Activated CD8-positive, alpha-beta memory T cell treated with anti-CD3 and anti-CD28 coated beads for 4 hours (primary cell): ENCODE measurements at places on chromosomes 16 and 17.

DNA sequence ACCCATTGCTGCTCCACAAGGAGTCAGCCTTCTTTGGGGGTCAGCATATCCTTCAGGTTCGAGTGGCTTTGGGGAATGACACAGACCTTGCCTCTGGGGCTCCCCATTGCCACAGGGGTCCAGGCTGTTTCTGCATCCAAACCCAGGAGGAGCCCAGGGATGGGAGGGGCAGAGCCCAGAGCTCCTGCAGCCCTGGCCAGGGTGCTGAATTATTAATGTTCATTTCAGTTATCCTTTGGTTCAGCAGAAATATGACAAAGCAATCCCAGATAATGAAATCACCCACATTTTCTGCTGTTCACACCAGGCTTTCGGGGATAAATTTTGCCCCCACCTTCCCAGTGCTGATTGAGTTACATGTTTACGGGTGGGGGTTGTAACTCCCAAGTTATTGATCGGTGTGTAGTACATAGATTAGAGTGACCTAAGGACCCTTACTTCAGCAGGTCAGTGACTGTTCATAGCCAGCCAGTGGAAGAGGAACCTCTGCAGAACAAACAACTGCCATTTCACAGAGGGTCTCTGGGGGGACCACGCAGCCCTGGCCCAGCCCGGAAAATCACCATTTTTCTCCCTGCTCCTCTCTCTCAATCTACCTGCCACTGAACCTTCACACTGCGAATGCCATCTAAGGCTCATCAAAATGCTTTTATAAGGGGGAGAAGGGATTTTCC lies 240.3 kb upstream of the N4BP1 start:
- no peak for DNase-seq

DNA sequence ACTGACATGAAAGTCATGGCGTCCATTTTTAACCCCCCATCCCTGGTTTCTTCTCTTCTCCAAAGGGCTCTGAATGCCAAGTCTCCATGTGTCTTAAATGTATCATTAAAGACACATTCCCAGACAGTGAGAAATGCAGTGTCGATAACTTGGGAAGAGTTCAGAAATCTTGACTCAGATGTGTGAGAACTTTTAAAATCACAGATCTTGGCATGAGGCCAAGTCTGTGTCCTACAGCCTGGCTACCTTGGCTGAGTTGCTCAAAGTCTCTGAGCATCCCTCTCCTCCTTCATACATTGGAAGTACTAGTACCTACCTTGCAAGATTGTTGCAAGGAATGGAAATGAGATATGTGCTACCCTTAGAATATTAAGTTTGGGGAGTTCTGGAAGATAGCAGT lies 1046.5 kb upstream of the RBFOX1 start:
- no peak for DNase-seq

DNA sequence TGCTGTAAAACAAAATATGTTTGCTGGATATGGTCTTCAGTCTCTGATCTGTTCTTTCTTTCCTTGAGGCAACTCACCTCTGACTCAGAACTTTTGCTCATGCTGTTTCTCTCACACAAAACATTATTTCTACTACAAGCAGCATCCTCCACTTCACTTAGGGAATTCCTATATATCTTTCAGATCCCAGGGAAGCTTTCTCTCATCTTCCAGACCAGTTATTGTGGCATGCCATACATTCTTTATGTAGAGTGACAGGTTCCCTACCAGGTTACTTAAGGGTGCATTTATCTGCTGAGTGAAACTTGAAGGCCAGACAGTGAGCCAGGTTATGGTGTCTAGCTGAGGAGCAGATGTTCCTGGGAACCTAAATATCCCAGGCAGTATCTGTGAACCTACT lies 1226.0 kb downstream of the CDH8 start:
- DNase-seq = no peak

DNA sequence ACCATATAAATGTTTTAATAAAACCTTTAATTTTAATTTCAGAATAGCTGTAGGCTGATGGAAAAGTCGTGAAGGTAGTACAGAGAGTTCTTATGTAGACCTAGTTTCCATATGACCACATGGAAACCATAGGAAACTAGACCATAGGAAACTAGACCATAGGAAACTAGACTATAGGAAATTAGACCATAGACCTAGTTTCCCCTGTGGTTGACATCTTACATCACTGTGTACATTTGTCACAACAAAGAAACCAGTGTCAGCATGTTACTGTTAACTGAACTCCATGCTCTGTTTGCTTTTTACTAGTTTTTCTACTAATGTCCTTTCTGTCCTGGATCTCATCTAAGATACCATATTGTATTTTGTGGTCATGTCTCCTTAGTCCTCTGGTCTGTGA lies 14.6 kb downstream of the NUDT7 start:
- no peak for DNase-seq

DNA sequence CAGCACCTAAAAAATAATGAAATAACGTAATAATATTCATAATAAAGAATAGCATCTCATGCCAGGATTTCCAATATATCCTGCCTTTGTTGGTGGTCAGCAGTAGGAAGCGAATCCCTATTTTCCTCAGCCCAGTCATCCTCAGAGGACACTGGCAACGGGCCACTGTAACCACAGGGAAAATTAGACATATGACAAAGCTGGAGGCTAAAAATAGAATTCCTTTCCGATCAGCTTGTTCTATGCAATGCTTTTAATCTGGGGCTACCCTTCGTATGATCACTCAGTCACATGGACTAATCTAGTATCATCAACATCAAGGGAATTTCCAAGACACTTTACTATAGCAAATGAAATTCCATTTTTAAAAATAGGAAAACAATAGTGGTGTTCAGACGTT lies 246.9 kb upstream of the KCNJ16 start:
- no peak for DNase-seq

GRCh38 chr16:20153444-20153843 lies 79.8 kb upstream of the GPR139 start:
- DNase-seq = no peak

DNA sequence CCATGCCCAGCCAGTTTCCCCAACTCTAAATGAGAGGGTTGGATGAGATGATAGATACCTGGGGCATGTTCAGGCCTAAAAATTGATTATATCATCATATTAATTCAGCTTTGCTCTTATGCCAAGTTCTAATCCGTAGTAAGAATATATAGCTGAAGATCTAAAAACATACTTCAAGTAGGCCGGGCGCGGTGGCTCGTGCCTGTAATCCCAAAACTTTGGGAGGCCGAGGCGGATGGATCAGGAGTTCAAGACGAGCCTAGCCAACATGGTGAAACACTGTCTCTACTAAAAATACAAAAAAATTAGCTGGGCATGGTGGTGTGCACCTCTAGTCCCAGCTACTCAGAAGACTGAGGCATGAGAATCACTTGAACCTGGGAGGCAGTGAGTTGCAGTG lies 12.0 kb downstream of the PLA2G10 start:
- no peak for DNase-seq

DNA sequence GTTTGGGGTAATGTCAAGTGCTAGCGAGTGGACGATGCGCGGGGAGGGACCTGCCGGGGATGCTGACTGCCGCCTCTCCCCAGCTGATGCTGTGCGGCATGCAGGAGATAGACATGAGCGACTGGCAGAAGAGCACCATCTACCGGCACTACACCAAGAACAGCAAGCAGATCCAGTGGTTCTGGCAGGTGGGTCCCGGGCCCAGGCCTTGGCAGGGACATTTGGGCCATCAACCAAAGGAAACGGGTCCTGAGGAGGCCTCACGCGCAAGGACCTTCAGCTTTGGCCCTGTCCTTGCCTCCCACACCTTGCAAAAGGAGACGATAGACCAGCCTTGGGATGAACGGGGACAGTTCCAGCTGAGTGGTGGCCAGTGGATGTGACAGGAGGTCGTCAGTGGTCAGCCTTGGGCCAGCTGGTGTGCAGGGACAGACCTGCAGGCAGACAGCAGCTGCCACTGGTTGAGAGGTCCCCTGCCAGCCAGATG lies 13.6 kb upstream of the CLEC18A start:
- no peak for DNase-seq

DNA sequence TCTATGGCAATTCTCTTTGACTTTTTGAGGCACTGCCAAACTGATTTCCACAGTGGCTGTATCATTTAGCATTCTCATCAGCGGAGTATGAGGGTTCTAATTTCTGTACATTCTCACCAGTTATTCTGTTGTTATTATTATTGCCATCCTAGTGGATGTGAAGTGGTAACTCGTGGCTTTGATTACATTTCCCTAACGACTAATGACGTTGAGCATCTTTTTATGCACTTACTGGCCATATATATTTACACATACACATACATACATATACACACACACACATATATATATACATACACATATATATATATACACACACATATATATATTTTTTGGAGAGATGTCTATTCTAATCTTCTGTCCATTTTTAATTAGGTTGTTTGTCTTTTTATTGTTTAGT lies 3.7 kb upstream of the MLYCD start:
- no peak for DNase-seq

DNA sequence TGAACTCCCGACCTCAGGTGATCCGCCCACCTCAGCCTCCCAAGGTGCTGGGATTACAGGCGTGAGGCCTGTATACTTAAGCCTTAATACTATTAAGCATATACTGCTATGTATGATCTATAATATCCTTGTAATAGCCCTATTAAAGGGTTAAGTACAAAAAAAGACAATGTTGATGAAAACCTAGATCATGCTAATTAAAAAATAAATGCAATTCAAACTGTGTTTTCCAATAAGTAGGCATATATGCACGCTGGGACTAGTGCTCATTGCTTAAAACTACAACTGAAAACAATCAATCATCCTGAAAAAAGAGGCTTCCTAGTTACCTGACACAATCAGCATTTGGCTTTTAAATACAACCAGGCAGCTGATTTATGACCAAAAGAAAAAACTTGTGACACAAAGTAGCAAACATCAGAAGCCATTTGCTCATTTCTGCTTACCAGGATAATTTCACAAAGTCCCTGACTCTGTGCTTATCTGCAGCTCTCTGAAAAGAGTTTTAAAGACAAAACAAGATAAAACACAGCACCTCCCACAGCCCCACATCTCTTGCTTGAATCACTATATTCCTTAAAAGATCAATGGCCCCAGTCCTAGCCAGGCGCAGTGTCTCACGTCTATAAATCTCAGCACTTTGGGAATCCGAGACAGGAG lies 11.1 kb downstream of the ZNF385C start:
- no peak for DNase-seq

- no peak for DNase-seq
Measured at GRCh38 chr16:64356267-64356666, 765.6 kb downstream of the CDH11 start.

DNA sequence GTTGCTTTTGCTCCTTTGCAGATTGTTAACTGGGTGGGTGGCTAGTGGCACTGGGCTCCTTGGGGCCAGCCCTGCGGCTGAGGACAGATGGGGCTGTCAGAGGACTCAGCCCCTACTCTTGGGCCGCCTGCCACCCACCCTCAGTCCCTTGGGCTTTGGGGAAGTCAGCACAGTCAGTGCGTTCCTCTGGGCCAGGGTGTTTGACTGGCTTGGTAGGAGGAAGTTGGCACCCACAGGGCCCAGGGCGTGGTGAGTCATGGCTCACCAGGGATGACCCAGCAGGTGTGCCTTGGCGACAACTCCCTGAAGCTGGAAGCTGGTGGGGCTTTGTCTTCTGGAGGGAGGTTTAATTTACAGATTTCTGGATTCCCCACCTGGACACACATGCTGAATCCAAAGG lies 32.4 kb downstream of the HAPSTR1 start:
- no peak for DNase-seq

DNA sequence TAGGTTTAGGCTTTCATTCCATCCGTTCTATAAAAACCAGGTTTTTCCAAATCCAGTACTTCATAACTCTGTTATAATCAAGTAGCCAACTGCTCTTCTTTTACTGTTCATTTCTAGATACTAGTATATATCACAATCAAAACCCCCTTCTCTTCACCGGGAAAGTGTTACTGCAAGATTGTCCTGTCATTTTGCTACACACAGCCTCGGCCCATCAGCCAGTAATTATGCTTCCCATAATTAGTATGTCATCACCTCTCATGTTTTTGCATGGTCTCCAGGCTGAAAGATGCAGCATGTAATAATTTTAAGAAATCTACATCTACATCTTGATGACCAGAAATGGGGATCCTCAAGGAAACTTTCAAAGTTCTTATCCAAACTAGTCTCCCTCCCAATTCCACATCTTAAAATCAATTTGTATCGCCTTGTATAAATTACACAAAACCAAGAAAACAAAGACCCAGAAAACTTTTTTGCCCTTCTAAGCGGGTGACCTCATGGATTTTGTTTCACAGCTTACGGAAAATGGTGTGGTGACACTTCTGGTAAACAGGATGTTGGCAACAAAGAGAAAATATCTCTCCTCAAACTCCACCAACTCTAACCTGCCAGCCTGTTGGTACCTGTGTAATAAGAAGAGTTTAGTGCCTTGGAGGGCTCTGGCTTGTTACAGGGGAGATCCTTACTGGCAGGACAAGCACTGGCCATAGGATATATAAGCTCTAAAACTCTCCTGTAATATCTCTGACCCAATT lies 9.3 kb downstream of the TACO1 start:
- DNase-seq = no peak

GRCh38 chr17:51699303-51699702 lies 439.0 kb downstream of the UTP18 start:
- DNase-seq = no peak

DNA sequence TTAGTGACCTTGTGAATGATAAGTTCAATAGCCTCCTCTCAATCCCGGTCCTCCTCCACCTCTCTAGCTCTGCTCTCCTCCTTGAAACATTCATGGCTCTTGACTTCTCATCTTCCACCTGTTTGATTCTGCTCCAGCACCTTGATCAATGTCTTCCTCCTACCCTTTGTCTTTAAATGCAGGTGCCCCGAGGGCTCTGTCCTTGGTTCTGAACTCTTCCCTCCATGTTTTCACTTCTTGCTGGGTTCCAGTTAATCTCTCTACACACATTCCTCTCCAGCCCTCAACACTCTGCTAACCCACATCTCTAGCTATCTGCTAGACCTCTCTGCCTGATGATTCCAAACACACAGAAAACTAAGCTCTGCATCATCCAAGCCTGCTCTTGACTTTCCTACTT lies 13.4 kb downstream of the CD300E start:
- no peak for DNase-seq

DNA sequence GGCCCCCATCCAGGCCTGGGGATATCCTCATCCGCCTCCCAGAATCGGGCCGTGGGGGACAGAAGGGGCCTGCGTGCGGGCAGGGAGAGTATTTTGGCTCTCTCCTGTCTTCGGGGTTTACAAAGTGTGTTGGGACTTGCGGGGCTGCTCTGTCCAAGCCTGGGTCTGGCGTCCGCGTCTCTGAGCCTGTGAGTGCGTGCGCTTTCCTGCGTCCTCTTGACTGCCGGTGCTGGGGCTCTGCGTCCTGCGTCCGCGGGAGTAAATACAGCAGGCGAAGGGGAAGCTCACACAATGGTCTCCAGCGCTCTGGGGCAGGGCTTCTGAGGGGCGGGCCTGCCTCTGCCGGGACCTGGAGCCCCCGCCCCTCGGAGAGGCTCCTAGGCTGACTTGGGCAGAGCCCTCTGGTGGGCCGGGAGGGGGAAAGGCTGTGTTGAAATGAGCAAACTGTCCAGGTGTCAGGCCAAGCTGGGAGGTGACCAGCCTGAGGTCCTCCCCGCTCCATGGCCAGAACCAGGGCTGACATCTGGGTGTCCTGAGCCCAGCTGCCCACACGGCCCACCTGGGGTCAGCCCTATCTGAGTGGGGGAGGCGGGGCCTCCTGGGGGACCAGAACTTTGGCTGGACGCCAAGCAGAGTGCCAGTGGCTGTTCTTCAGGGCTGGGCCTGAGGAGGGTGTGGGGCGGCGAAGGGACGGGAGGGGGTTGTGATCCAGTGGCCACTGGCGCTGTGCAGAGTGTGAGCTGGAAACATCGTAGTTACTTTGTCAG lies 233.6 kb downstream of the SEC14L1 start:
- peak; percentile 35 for DNase-seq
